NCI-H2081 (cell line): ENCODE measurements at places on chromosomes 12 and 14.

- DNase-seq = no peak
These were observed 24.9 kb upstream of the BCDIN3D start for GRCh38 chr12:49867570-49868341.

- no peak for DNase-seq
These were observed 1.6 kb downstream of the SCARB1 start for GRCh38 chr12:124861898-124862676.

DNA sequence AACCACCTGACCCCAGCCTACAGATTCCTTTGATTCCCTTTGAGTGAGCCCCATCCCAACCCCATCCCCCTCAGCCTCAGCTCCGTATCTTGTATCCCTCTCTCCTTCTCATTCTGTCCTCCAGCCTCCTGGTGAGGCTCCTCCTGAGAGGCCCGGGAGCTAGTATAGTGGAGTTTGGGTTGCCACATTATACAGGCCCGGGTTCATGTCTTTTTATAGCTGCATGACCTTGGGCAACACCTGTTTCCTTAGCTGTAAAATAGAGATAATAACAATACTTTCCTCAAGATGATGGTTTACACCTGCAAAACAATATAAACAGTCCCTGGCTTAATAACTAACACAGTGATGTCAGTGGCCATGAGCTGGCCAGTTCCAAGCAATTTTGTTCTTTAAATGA is 89.8 kb downstream of the STAB2 start:
- DNase-seq = peak; percentile 9

GRCh38 chr12:108394196-108394595 is 55.1 kb upstream of the CMKLR1 start:
- DNase-seq = no peak

GRCh38 chr12:93573552-93574223 is 1.2 kb downstream of the SOCS2 start:
- DNase-seq = no peak
